ENCODE measurements at places on chromosomes 4 and X.
A peak's percentile ranks its signal among the peaks of the same experiment; 100 is the strongest.

DNA sequence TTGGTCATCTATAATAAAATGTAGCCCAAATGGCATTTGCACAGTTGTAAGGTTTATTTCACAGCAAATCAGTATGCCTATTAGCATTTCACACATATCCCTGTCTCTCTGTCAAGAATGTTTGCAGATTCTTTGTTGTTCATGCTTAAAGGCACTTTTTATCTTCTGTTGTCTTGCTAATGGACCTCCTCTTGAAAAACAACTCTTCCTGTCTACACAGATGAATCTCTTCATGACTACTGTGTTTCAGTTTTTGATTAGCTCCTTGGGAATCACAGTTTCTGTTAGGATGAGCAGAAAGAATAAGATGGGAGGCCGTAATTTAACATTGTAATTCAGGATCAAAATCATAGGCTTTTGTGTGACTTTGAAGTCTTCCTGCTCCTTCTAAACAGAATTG, 35.5 kb upstream of the SLC4A4 start:
- no peak for DNase-seq

GRCh38 chrX:154546354-154547244, at the start of gene G6PD:
G6PD (minus strand) TSS chrX:154546846; CDS start chrX:154546155, 691 bp downstream.
- DNase-seq, result peak; percentile 71

- DNase-seq, result peak; percentile 66
These were observed at the start of gene ELF4 for GRCh38 chrX:130110379-130111219. ELF4 (minus strand) TSS chrX:130110497; CDS start chrX:130081330, 29,167 bp downstream.

DNA sequence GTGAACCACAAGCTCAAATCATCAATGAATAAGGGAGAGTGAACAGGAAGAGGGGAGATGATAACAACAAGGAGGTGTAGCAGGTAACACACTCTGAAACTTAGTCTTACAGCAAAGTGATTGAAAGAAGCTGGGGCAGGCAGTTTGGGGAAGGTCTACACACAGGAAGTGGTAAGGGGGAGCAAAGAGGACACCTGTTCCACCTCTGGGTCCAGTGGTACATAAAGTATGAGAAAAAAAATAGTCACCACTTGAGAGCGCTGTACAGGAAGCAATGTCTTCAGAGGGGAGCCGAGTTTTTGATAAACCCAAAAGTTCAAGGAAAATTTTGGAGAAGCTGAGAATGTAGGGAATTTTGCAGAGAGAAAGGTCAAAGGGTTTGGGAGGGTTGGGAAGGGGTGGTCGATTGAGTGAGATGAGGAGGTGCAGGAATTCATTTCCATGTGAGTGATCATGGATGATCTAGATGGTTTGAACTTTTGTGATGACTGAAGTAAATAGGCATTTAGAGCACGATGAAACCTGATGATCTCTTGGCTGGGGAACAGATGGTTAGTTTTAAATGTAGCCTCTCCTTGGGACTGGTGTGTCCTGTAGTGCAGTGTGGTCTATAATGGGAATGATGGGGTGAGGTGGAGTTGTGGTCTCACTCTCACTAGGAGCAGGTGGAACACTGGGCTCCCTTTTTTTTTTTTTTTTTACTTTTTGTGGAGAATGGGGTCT, 142.0 kb downstream of the RBMX2 start:
- no peak for DNase-seq

- DNase-seq, result peak; percentile 92
These were observed 83.3 kb downstream of the SNCA start for GRCh38 chr4:89753601-89754066.

GRCh38 chr4:131091896-131092295, 1995.9 kb downstream of the C4orf33 start:
- peak; percentile 5 for DNase-seq

DNA sequence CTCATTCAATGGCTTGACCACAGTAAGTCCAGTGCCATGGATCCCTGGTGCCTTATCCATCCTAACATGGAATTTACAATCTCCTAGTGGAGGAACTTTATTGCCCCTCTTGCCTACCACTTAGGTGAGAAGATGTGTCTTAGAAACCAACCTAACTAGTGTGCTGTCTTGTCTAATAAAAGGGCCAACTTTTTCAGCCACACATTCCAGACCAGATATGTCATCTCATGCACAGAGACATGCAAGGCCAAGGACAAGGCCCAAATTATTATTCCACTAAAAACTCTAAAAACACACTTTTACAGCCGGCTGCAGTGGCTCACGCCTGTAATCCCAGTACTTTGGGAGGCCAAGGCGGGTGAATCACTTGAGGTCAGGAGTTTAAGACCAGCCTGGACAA, 10.6 kb upstream of the PRDX4 start:
- peak; percentile 50 for DNase-seq

- DNase-seq, result no peak
These were observed 13.0 kb upstream of the SLC16A2 start for GRCh38 chrX:74408304-74408703.

GRCh38 chr4:26323821-26324220, 3.0 kb downstream of the RBPJ start:
- peak; percentile 37 for DNase-seq

DNA sequence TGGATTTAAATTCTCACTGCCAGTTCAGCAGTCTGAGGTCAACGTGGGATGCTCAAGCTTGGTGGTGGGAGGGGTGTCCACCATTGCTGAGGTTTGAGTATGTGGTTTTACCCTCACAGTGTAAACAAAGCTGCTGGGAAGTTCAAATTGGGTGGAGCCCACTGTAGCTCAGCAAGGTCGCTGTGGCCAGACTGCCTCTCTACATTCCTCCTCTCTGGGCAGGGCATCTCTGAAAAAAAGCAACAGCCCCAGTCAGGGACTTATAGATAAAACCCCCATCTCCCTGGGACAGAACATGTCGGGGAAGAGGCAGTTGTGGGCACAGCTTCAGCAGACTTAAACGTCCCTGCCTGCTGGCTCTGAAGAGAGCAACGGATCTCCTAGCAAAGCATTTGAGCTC, 14.9 kb upstream of the RRAGB start:
- DNase-seq, result no peak

DNA sequence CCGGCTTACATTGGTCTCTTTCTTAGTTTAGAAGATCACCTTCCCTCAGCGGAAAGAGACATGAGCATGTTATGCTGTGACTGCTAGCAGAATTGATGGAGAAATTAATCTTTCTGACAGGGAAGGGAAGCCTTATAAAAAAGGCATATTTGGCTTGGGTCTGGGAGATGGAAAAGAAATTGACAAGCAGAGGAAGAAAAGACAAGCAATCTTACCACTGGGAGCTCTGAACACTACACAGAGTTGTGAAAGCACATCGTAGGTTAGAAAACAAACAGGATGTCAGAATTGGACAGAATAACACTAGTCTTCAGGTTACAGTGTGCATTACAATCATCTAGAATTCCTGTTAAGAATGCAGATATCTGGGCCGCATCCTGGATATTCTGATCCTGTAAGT, 1493.8 kb upstream of the IGFBP7 start:
- no peak for DNase-seq

DNA sequence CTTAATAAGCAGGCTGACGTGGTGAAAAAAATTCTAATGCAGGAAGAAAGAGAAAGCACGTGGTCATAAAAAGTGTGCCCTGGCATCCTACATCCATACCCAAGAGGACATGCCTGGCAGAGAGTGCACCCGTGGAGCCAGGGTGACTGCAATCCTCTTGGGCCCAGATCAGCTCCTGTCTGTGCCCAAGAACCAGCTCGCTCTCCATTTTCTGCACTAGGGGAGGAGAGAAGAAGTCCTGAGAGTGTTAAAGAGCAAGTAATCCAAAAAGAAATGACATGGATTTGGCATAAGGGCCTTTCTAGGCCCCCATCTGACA, 483.1 kb downstream of the BCOR start:
- DNase-seq, result no peak

GRCh38 chrX:136055651-136056221, 70.5 kb downstream of the SLC9A6 start:
- peak; percentile 51 for DNase-seq

- DNase-seq, result no peak
These were observed 5.2 kb downstream of the PNMA5 start for GRCh38 chrX:152988536-152989291.

DNA sequence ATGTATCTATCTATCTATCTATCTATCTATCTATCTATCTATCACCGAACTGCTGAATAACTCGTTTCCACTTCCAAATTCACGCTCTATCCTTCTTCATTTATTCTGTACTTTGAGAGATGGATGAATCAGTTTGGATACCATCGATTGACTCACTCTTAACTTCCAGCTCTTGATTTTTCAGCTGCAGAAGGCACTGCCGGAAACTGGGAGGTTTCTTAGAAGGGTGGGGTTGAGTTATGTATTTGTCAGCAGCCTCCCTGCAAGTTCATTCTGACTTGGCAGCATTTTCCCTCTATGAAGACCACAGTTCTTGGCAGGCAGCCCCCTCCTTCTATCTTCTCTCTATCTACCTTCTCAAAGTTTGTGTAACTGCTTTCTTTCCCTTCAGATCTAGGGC, 112.0 kb upstream of the MAGEB18 start:
- DNase-seq, result no peak

DNA sequence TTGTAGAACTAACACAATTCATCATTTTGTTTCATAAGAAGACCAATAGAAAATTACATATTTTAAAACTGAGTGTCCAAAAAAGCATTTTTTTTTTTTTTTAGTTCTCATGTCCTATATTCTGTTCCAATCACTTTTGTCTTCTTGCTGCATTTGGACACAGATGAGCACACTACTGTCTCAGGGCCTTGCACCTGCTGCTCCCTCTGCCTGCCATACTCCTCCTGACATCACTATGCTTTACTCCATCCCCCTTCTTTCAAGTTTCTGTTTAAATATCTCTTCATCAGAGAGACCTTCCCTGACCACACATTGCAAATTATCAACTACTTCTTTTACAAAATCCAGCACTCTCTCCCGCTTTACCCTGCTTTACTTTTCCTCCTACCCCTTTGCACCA, 230.7 kb upstream of the GK2 start:
- DNase-seq, result no peak

DNA sequence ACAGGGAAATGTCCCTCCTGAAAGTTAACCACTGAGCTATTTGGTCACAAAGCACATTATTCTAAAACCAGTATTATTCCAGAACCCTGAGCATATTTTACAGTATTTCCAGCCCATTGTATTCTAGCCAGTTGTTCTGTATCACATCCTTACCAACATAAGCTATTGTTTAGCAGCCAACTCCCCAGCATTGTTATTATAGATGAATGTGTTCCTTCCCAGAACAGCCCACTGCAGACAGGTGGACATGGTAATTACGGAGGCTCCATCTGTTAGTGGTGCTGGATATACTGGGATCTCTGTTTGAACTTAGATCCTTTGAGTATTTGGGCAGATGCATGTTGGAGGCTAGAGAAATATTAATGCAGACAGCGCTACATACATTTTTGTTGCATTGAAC, 126.1 kb downstream of the MGST2 start:
- no peak for DNase-seq

- DNase-seq, result peak; percentile 39
These were observed 29.5 kb upstream of the MAP3K15 start for GRCh38 chrX:19544693-19545305.

DNA sequence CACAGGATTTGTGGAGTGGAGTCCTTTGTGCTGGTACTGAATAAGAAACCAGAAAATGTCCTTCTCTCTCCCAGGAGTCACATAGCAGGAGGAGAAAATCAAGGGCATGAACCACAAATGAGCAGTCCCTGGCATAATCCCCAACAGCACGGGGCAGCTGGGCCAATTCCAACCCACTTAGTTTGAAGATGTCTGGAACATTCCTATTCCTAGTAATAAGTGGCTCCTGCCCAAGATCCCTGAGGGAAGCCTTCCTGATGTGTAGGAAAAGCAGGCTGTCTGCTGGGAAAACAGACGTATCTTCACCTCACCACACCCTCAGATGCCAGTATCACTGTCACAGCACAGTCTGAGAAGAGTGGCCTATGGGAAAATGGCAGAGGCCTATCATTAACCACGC, 182.8 kb upstream of the MAP3K15 start:
- DNase-seq, result peak; percentile 47

- peak; percentile 29 for DNase-seq
These were observed 42.4 kb downstream of the CLCN4 start for GRCh38 chrX:10199212-10199611.

DNA sequence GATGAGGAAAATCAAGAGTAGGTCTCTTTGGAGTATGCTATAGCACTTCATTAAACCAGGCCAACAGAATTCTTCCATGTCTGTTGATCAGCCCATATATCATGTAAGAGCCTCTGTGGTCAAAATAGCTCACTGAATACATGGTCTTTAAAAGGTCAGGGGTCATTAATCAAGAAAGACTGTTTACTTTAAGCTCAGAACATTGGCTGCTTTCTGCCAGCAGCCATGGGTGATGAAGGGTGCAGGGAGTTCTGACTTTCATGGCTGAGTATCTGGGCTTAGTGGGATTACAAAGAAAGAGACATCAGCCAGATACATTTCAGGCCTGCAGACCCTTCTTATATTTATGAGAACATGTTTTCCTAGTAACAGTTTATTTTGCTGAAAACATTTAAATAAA, 7.1 kb upstream of the C4orf54 start:
- no peak for DNase-seq

DNA sequence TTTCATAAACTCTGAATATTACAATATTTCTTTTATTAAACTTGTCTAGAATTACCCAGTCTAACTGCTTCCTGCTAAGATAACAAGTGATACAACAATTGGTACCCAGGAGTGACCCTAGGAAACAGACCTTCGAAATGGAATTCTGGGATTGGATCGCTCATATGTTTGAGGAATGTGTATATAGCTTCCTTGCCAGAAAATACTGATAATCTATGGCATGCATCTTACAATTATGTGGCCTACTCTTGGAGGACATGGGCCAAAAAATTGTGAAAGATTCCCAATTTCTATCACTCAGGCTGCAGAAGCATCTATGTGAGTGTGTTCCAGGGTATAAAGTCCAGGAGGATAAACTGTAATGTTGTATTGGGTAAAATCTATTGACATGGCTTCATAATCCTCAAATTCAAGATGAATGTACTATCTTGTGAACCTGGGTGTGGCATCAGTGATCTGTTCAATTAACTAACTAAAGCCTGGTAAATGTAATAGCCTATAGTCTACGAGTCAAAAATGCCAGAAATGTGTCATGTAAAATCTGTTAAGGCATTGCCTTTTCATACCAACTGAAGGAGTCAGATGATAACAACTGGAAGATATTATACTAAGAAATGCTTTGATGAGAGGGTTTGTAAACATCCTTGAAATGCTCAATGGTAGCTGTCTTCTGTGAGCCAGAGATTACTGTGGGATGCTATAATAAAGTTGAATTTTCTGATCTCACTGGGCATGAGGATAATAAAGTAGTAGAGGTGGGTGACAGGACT, 1499.3 kb downstream of the PCDH7 start:
- no peak for DNase-seq

- no peak for DNase-seq
These were observed 1051.7 kb downstream of the C4orf33 start for GRCh38 chr4:130147641-130148040.

All from EL (cell line).